Activated T-cell treated with anti-CD3 and anti-CD28 coated beads, Interleukin-2, amount 50 U/mL, for 48 hours (primary cell): ENCODE measurements at places on chromosomes 2 and 18.

GRCh38 chr18:61870151-61870550, 22.7 kb downstream of the RNF152 start:
- DNase-seq = no peak

DNA sequence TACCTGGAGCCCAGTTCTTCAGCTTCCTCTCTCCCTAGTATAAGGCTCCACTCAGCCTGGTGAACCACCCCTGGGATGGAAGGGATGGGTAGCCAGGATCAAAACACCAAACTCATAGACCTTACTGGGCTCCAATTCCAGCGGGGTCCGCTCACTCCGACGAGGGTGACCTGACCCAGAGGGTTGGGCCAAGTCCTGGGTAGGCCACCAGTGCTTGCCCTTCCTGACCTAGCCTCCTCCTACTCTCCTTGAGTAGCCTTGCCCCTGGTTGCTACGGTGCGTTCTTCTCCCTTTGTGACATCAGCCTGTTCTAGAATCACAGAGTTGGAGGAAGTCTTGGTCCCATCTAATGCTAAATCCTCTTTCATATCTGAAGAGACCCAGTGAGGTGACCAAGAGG, 537 bp upstream of the STAT4 start:
- no peak for DNase-seq

DNA sequence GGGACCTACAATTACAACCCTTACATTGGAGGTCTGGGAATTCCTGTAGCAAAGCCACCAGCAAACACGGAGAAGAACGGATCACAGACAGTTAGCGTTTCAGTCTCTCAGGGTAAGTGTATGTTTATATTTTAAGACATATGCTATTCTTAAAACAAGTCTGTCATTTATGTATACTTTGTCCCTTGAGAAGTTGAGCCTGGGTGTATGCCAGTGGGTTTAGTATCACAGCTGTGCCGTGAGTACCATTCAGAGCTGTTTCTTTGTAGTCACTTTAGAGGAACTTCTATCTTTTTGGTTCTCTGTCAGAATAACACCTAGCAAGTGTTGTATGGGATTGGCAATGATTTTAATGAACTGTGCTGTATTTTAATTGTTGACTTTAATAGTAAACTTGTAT, 125.6 kb downstream of the BIRC6 start:
- DNase-seq = no peak

- no peak for DNase-seq
These were observed 307.5 kb upstream of the HS6ST1 start for GRCh38 chr2:128625963-128626759.

- DNase-seq = no peak
These were observed 922 bp downstream of the HS1BP3 start for GRCh38 chr2:20649976-20650375.

GRCh38 chr2:207041279-207041678, 102.0 kb downstream of the CPO start:
- no peak for DNase-seq

DNA sequence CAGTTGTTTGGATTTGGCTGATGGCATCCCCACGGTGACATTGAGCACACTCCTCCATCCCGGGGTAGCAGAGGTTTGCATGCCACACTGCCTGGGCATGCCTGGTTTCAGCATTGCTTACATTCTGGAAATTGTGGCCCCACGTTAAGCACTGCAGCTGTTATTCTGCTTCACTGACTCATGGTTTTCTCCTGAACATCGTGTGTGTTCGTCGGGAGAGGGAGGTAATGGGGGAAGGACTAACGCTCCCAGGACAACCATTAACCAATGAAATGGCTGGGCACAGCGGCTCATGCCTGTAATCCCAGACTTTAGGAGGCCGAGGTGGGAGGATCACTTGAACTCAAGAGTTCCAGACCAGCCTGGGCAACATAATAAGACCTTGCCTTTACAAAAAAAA, 28.2 kb upstream of the YWHAQ start:
- DNase-seq = no peak

DNA sequence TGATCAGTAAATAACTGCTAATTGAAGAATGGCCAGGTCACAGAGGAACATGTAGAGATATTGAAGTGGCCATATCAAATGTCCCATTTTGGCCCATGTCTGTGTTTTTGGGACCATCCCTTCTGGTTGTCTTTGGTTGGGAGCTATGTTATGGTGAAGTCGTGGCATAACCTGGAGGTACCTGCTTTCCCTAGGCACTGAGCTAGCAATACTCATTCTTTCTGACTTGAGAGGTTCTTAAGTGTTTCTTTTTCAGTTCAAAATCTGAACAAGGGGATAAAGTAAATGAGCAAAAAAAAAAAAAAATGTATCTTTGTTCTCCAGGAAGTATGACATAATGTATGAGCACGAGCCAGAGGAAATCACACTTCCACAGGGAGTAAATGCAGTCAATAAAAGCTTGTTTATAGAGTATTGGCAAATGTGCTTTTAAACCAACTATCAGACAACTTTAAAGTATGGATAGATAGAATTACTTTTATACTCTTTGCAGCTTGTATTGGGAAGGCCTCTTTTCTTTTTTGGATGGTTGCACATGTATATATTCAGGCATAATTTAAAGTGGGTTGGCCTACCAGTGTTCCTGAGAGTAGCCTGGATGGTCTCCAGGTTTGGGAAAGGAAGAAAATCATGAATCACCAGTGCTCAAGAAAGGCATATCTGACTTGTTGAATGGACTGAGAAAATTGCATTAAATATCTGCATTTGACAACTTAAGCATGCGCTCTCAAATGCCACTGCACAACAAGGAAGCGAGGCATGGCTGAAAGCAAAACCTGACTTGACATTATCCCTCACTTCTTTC, 125.0 kb downstream of the SPHKAP start:
- DNase-seq = no peak
